ENCODE measurements at places on chromosomes 5 and 9. TPM values are rescaled to one million over a fixed set of nuclear protein-coding genes. Genes with fewer than 3 reads are reported as not detected.
A peak's percentile ranks its signal among the peaks of the same experiment; 100 is the strongest.

DNA sequence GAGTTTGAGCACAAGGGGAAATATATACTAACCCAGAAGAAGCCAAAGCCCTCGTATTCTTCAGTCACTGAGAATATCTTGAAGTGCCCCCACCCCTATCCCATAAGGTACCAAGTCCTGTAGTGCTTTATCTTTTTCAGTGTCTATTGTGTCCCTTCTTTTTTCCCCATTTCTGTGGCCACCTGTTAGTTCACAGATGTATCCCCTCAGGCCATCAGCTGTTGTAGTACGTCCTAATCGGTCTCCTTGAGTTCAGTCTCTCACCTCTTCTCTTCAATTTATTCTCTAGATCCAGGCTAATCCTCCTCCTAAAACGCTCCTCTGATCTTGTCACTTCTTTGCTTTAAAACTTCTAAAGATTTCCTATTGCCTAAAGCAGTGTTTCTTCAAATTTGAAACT, 10.4 kb downstream of the RGS7BP start:
- DNase-seq: no peak

Gene MAP3K1
- 27.9 TPM for total RNA-seq

DNA sequence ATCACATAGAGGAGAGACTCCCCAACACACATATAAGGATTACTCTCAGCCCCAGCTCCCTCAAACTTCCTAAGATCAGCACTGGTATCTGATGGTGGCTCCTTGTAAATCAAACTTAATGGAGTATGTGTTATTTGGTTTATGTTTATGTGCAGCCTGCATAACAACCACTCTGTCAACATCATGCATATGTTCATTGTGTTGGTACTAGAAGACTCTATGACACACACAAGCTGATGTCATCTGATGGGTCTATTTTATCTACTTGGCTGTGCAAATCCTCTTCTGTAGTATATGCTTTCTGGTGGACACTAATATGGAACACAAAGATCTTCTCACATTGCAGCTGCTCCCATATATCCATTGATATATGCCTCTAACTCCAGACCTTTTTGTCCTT, 134.0 kb upstream of the FAM174A start:
- DNase-seq: no peak

- DNase-seq: no peak
Observed at GRCh38 chr5:172859966-172860365, 25.9 kb downstream of the ERGIC1 start.

Gene SH3TC2
- not detected for total RNA-seq

GRCh38 chr5:173315495-173316338, 12.5 kb downstream of the STC2 start:
- DNase-seq: no peak

Gene CDH6
- not detected for total RNA-seq

DNA sequence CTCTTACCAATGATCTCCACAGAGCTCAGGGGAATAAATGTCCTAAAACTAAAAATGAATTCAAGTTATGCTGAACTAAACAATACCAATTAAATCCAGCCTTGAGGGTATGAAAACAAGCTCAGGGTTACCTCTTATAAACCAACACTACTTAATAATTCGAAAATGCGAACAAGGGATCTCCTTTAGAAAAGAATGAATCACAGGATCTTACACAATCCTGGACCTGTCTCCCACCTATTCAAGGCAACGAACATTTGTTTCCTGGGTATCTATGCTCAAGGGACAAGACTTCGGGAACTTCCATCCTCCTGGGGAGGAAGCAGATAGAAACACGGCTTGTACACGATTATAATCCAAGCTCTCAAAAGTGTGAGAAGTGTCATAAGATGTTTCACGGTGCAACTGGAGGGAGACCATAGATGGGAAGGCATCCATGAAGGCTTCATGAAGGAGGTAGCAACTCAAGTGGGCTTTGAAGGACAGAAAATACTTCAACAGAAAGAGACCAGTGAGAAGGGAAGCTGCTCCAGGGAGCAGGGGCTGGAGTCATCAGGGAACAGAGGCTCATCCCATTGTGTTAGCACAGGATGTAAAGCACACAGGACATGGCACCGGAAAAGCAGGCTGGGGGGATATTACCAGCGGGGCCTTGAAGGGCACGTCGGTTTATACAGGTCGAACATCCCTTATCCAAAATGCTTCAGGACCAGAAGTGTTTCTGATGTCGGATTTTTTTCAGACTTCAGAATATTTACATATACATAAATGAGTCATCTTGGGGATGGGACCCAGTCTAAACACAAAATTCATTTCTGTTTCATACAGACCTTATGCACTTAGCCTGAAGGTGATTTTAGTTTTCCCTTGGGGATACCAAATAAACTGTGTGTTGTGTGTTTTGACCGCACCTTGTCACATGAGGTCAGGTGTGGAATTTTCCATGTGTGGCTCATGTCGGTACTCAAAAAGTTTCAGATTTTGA, 87.4 kb downstream of the TLE1 start:
- no peak for DNase-seq

Gene GDF9
- 0.30 TPM for total RNA-seq

GRCh38 chr9:96051423-96051822, 175.9 kb downstream of the ERCC6L2 start:
- no peak for DNase-seq

- no peak for DNase-seq
Observed at GRCh38 chr5:131994090-131994489, 17.4 kb downstream of the ACSL6 start.

Gene ELAVL2
- not detected for total RNA-seq

GRCh38 chr9:130352081-130352480, 86.5 kb downstream of the HMCN2 start:
- no peak for DNase-seq

DNA sequence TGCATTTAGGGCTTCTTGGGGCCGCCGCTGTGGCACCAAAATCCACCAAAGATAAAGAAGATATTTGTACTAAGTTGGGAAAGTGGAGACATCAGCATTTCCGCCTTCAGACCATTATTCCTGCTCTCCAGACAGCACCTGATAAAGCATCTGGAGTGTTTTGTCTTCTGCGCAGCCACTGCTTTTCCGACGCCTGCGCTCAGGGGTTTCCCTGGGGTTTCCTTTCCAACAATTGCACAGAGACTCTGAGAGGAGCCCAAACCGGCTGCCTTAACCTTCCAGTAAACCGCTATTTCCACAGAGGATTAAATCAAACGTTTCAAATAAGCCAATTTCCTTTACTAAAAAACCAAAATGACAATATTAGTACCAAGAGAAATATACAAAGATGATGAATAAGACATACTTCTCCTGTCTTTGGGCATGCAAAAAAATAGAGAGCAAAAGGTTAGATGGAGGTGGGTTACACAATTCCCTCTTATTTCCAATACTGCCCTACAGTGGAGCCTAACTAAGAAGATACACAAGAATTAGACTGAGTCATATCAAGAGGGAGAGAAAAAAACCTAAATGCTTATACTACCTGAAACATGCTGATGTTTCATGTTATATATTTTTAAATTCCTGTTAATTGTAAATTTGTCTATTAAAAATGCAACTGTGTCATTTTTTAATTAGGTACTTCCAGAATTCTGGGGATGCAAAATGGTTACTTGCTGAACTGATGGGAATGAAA, 98.4 kb downstream of the MAPKAP1 start:
- DNase-seq: no peak

- DNase-seq: peak; percentile 68
Observed at GRCh38 chr5:65100911-65101631, 332.3 kb downstream of the CWC27 start.

GRCh38 chr5:180865981-180866695, 5.1 kb upstream of the ZFP62 start:
- no peak for DNase-seq

- no peak for DNase-seq
Observed at GRCh38 chr5:96142786-96143434, 181.3 kb upstream of the ELL2 start.

DNA sequence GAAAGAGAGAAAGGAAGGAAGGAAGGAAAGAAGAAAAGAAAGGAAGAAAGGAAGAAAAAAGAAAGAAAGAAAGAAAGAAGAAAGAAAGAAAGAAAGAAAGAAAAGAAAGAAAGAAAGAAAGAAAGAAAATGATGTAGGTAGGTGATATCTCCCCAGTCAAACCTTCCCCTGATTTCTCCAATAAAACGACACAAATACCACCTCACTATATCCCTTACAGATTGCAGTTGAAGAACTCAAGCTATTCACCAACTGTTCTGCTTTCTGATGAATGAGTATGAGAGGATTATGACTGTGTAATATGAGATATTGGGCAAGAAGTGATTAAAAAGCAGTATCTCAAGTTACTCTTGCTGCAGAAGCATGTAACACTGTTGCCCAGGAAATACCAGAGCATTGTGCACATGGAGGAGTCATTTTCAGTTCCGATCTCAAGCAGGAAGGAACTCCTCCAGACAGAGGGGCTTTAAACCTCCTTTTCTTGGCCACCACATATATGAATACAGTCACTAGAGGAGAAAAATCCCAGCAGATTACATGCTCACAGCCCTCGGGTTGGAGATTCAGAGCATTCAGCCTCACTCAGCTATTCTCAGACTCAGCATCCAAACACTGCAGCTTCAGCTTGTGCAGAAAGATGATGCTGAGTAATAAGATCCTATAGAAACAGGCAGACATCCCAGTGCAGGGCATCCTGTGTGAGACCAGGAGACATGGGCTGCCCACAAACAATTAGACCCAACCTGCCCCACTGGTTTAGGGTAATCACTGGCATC, 61.4 kb downstream of the UGCG start:
- peak; percentile 72 for DNase-seq

GRCh38 chr5:55936100-55936693, 58.6 kb downstream of the IL6ST start:
- peak; percentile 92 for DNase-seq

Gene GFI1B
- not detected for total RNA-seq

GRCh38 chr9:85931495-85931894, 9.5 kb upstream of the NAA35 start:
- no peak for DNase-seq

DNA sequence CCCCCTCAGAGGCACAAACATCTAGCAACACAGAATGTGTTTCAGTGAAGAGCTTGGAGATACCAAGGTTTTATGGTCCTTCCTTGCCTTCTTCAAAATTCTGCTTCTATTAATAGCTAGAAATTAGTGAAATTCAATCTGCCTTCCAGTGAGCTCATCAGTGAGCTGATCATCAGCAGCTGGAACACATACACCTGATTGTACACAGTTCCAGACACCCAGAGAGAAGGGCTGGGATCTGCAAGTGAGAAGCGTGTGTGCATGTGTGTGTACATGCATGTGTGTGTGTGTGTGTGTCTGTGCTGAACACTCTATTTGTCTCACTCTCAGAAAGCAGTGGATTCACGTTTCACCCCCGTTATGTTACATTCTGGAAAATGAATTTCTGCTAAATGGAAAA, 28.5 kb downstream of the CFAP90 start:
- no peak for DNase-seq

Gene ENTREP1
- total RNA-seq: not detected

- DNase-seq: no peak
Observed at GRCh38 chr9:136103651-136104487, 8.8 kb upstream of the NACC2 start.

- no peak for DNase-seq
Observed at GRCh38 chr5:134945041-134945440, 22.7 kb upstream of the CATSPER3 start.

Gene C5orf58
- not detected for total RNA-seq

- no peak for DNase-seq
Observed at GRCh38 chr5:23461576-23461975, 45.8 kb upstream of the PRDM9 start.

Gene TAF11L5
- total RNA-seq: not detected

- DNase-seq: no peak
Observed at GRCh38 chr5:11903614-11904264, 507 bp downstream of the CTNND2 start.

GRCh38 chr5:146754621-146755020, 123.9 kb downstream of the PPP2R2B start:
- no peak for DNase-seq

Gene WDR41
- total RNA-seq: 32.6 TPM

DNA sequence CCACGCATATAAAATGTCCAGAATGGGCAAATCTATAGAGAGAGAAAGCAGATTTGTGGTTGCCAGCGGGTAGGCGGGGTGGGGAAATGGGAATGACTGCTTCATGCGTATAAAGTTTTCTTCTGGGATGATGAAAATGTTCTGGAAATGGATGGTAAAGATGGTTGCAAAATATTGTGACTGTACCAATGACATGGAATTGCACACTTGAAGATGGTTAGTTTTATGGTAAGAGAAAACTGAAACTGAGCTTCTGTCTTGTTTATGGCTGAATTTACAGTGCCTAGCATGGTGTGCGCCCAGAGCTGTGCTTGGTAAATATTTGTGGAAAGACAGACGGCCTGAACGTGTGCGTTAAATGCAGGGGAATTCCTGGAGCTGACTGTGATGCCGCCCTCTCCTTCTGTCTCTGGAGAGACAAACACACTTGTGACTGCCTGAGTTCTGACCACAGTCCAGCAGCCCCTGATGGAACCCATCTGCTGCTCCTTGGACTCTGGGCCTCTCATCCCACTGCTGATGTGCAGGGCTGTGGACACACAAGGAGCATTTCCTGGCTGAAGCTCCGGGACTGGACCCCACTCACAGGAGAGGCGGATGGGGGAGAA, 8.6 kb upstream of the PTGES start:
- DNase-seq: no peak

GRCh38 chr9:126965541-126966428, 51.2 kb downstream of the RALGPS1 start:
- peak; percentile 84 for DNase-seq

DNA sequence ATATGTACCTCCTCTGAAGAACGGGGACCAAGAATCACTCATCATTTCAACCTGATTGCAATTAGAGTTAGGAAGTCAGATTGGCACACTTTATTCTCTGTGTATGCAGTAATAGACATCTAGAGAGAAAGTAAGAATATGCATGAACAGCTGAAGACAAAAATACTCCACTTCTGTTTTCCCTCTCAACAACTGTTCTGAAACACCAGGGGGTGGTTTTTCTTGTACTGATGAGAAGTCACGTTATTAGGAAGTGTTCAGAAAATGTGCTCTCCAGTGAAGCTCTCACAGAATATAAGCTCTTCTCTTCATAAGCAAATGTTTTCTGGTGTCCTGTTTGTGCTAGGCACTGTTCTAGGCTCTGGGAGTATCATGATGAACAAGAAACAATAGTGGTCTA, 531.7 kb upstream of the C9orf72 start:
- no peak for DNase-seq
